CD4-positive, alpha-beta T cell treated with Interleukin-1 beta for 1 hour (primary cell): ENCODE measurements at places on chromosomes 12 and 14.

DNA sequence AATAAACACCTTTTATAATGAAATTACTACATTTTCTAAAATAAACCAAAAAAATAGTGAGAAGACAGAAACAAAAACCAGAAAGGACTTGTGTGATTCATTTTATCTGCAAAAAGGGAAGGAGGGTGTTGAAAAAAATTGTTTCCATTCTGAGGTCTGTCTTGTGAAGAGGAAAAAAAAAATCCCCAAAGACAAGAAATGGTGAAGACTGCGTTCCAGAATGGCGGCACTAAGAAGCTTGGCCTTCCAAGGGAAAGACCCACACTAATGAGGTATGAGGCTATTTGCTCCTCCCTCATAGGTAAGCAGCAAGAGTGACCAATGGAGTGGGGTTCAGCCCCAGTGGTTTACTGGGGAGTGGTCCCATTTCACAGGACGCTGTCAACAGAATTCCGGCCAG, 35.0 kb downstream of the GNPTAB start:
- DNase-seq, result no peak

DNA sequence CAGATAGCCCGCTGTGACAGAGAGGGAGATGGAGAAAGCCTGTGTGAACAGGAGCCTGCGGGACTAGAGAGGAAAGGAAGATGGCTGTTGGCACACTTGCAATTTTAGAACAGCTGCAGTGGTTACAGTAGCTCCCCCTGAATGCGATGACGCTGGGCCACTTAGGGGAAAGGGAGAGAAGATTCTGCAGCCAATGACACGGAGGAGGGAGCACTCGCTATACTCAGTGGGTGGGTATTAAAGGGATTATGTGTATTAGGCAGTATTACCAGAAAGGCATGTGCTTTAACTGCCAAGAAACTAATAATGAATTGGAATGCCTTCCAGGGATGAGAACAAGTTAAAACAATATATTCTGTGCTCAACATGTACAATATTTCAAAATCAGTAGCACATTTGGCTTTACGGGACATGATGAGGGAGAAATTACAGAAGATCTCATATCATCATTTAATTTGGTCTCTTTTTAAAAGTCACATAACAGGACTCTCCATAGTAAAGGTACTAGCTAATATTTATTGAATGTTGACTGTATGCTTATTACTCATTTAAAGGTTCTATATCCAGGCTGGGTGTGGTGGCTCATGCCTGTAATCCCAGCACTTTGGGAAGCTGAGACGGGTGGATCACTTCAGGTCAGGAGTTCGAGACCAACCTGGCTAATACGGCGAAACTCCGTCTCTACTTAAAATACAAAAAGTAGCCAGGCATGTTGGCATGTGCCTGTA, 35.9 kb upstream of the FOS start:
- no peak for DNase-seq

DNA sequence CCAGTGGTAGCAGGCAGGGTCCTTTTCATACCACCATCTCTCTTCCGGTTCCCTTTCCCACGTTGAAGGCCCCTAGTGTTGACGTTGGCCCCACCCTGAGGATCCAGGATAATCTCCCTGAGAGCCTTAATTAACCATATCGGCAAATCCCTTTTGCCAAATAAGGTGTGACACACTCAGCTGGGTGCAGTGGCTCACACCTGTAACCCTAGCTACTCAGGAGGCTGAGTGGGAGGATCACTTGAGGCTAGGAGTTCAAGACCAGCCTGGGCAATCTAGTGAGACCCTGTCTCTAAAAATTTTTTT, 2.8 kb upstream of the TMEM119 start:
- DNase-seq, result no peak

DNA sequence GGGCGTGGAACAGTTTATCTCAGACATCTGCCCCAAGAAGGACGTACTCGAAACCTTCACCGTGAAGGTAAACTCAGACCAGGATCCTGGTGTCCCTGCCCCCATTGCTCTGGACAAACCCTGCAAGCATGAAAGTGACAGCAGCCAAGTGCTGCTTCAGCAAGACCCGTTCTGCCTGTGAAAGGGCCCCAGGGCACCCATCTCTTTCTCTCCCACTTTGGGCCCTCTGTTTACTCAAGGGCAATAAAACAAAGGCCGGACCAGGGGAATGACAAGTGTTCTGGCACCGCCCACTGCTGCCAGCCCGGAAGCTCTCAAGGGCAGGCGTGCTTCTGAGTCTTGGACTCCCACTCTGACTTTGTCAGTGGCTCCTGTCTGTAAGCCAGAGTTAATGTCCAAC, 35.3 kb downstream of the CD9 start:
- no peak for DNase-seq

DNA sequence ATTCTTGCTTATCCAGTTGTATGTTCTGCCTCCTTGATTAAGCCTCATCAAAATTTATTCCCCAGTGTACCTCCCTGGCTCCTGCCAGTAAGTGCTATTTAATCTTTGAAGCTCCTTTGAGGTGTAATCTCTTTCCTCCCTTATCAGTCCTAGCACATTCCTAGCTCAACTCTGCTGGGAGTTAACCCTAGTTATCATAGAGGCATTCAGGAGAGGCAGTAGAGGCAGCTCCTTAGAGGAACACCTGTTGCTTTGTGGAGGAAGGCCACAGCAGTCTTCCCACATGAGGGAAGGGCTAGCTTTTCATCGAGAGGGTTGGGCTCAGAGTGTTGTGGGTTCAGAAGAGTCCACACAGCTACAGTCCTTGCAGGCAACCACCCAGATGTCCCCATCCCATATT, 182.4 kb upstream of the ARID2 start:
- no peak for DNase-seq
